ENCODE measurements at places on chromosomes 4 and X. TPM values are rescaled to one million over a fixed set of nuclear protein-coding genes. Genes with fewer than 3 reads are reported as not detected.

DNA sequence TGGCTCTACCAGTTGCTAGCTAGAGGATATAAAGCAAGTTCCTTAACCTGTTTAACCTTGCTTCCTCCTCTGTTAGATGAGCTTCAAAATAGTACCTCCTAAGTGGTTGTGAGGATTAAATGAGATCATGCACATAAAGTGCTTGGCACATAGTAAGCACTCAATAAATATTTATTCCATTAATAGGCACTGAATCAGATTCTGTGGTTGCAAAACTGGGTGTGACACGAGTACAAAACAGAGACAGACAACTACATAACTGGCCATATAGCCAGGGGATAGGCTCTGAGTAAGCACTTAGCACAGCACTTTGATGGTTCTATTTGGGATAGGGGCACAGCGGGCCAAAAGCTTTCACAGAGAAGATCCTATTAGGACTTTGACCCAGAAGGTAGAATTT lies 150.3 kb downstream of the RELL1 start:
- no peak overlapping the region for H3K4me3 ChIP-seq
- H3K27ac ChIP-seq = no peak overlapping the region
- no peaks in the 10 kb centered on the region for H3K27me3 ChIP-seq
- no peaks in the 10 kb centered on the region for H3K36me3 ChIP-seq

Gene NUDT10
- 0.92 TPM for total RNA-seq

- H3K4me1 ChIP-seq = no peaks in the 10 kb centered on the region
- no peak overlapping the region for H3K4me3 ChIP-seq
- no peaks in the 10 kb centered on the region for H3K36me3 ChIP-seq
- H3K27ac ChIP-seq = no peak overlapping the region
- H3K27me3 ChIP-seq = no peaks in the 10 kb centered on the region
- DNase-seq = no peak
Observed at GRCh38 chrX:84339507-84340364, 151.7 kb upstream of the RPS6KA6 start.

- H3K4me1 ChIP-seq = no peaks in the 10 kb centered on the region
Observed at GRCh38 chr4:81632581-81633299, 161.0 kb upstream of the RASGEF1B start.

DNA sequence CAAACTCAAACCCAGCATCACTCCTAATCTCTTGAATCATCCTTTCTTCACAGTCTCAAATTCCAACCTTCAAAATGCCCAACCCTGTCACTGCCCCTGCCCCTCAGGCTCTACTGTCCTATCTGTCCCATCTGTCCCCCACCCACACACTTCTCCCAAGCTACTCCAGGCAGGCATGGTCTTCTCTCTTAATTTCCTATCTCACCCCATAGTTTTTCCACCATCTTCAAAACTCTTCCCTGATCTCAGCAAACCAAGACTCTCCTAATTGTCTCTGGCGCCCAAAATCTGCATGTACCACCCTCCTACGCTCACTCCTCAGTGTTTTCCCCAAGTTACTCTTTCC lies 644 bp downstream of the LAMP2 start:
- H3K27me3 ChIP-seq = no peaks in the 10 kb centered on the region
- DNase-seq = no peak
- peak overlapping the region; percentile 79 for H3K27ac ChIP-seq
- no peaks in the 10 kb centered on the region for H3K36me3 ChIP-seq

- DNase-seq = peak; percentile 70
- H3K4me3 ChIP-seq = peak overlapping the region; percentile 69
- no peaks in the 10 kb centered on the region for H3K27me3 ChIP-seq
- H3K4me1 ChIP-seq = peaks cover 64% of the 10 kb centered on the region
- H3K36me3 ChIP-seq = peaks cover 2% of the 10 kb centered on the region
Observed at GRCh38 chrX:129777218-129778030, 2.3 kb upstream of the SASH3 start.

Gene DMD
- total RNA-seq = 0.48 TPM

GRCh38 chr4:176775338-176775737 lies 17.4 kb downstream of the VEGFC start:
- H3K4me3 ChIP-seq = no peak overlapping the region
- H3K27ac ChIP-seq = no peak overlapping the region
- H3K27me3 ChIP-seq = no peaks in the 10 kb centered on the region

GRCh38 chr4:53478671-53479456 lies 101.4 kb downstream of the FIP1L1 start:
- no peaks in the 10 kb centered on the region for H3K27me3 ChIP-seq
- no peaks in the 10 kb centered on the region for H3K4me1 ChIP-seq
- H3K27ac ChIP-seq = no peak overlapping the region

DNA sequence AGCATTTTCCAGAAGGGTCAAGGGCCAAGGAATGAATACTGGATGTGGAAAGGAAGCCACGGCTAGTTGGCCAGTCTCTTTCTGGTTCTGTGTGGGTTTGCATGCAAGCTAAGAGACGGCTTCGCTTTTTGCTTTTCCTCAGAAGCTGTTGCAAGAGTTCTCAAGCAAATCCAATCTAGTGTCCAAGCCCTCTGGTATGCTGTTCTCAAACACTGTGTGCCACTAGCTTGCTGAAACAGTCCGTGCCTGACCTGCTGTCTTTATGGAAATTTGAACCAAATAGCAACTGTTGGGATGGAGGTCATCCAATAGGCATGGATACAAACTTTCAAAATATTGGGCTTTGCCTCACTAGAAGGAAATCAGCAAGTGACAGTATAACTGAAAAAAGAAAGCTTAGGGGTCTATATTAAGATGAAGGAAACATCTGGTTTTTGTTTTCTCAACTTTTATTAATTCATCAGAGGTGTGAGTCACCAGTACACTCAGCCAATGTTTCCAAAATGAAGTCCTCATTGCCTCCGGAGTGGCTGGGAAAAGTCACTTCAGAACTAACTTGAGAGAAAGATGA lies 70.5 kb downstream of the SLC9A6 start:
- no peak for DNase-seq
- H3K27ac ChIP-seq = no peak overlapping the region
- peaks cover 18% of the 10 kb centered on the region for H3K4me1 ChIP-seq
- no peaks in the 10 kb centered on the region for H3K36me3 ChIP-seq
- no peaks in the 10 kb centered on the region for H3K27me3 ChIP-seq
- H3K4me3 ChIP-seq = no peak overlapping the region

DNA sequence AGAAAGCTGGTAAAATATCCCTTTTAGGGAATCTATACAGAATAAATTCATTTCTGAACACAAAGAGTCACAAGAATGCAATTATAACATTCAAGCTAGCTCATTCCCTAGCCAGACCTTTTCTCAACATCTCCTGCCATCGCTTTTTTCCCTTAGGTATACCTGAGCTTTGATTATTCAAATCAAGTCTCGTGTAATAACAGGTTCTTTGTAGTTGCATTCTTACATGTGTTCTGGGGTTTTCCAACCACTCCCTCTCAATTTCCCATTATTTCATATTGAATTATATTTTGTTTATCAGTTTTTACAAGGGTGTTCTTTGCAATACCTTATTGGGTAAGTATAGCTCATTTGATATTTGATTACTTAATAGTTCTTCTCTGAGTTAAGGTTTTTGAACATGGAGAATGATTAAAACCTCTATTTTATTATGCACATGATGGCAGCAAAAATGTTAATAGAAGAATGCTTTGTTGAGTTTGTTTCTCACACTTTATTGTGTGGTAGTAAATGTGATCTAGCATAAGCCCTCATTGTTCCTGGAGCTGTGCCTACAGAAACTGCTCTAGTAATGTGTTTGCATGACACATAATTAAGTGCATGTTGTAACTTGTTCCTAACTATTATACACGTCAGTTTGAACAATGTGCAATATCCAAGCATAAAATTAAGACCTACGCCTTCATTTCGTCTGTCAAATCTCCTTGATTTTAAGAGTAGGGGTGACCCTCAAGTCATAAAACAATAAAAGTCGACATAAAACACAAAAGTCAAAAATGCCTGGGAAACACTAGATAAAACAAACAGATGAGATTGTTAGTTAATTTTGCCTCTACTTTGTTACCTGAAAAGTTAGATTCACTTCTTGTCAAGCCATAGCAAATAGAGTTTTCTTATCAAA lies 124.0 kb upstream of the POF1B start:
- DNase-seq = no peak
- no peaks in the 10 kb centered on the region for H3K4me1 ChIP-seq
- no peaks in the 10 kb centered on the region for H3K36me3 ChIP-seq
- no peak overlapping the region for H3K4me3 ChIP-seq
- no peaks in the 10 kb centered on the region for H3K27me3 ChIP-seq
- H3K27ac ChIP-seq = no peak overlapping the region

Gene HHIP
- not detected for total RNA-seq

Gene DGAT2L6
- not detected for total RNA-seq

Gene WDR17
- total RNA-seq = 1.0 TPM

DNA sequence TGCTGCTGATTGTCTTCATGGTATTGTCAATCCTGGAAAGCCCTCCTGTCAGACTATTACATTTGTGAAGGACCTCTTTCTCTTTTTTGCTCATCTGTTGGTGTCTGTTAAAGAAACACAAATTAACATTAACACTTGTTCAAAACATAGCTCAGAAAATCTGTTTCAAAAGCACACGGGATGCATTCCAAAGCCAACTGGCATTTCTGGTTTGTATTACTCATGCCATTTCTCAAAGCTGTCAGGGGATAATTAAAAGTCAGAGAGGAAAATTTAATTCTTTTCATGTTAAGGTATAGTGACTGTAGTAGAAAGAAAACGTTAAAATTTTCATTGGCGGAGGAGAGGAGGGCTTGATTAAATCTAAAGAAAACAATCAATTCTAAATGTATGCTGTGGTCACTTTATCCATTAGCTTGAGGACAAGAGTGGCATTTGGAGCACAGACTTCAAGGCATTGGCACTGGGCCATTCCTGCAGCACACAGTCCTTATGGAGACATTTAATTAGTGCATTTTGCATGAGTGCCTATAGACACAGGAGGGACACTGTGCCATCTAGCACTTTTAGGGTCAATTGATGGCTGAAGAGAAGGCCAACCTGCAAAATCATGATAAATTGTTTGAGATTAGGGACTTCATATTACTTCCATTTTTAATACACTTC lies 21.2 kb upstream of the GLRA2 start:
- DNase-seq = no peak
- H3K36me3 ChIP-seq = no peaks in the 10 kb centered on the region
- H3K27me3 ChIP-seq = no peaks in the 10 kb centered on the region
- no peak overlapping the region for H3K4me3 ChIP-seq
- H3K27ac ChIP-seq = no peak overlapping the region

Measured in CD8-positive, alpha-beta memory T cell (primary cell).